Lung (tissue), 17 donors: ENCODE measurements at places on chromosomes 5 and 9. TPM values are rescaled to one million over a fixed set of nuclear protein-coding genes. Genes with fewer than 3 reads are reported as not detected.

DNA sequence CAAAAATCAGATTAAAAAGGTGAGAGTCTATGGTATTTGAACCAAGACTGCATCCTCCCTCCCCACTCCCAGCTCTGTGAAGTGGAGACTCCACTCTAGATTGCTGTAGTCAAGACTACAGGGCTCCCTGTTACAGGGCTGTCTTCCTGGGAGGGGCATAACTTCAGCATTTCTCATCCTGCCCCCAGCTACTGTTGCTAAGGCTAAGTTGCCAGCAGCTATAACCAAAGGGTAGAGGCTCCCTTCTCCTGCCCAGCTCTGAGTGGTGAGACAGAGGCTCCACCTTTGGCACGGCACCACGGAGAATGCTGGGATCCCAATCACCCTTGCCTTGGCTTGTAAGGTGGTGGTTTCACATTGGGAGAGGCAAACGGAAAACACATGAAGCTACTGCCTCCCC is 39.2 kb upstream of the GCNT4 start:
- no peak for DNase-seq

DNA sequence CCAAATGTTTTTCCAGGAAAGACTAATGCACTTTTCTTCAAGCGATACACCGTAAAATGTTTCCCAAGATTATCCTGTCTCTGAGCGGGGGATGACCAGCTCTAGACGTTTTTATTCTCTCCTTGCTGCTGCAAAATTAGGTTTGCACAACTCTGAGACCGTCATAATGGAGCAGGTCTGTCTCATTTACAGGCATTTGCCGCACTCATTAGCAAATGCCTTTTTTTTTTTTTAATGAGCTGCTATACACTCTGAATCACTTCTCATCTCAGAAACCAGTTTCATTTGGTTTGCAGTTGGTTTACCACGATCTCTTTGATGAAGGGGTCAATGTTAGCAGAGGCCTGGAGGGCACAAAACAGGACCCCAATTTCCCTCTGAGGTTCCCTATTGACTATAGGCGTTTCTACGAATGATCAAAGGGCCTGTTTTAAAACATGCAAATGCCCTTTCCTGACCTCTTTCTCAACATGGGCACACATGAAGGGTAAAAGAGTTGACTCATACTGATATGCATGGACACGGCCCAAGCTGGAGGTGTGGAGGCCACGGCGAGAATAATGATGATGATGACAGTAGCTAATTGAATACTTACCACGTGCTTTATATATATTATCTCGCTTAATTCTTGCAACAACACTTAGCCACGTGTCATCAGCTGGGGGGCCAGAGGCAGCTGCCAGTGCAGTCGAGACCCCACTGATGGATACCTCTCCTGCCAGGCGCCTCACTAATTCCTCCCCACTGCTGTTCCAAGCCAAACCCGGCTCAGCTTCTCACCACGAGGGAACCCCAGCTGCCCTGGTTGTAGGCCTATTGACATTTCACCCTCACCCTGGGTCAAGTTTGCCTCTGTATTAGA is 89.9 kb upstream of the PTCH1 start:
- no peak for DNase-seq

DNA sequence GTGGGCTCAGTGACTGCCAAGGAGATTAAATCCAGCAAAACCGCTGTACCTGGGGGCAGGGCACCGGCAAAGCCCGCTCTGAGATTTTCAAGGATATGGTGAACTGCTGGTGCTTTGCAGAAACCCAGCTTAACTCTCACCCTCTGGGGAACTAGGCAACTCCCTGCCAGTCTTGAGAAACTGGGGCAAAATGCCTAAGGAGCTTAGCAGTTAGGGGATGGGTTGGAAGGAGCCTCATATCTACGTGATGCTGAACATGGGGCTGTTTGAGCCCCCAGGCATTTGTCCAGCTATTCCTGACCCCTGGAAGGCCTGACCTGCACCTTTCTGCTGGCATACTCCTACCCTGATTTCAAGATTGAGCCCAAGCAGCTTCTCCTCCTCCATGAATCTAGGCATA is 108.6 kb upstream of the TBC1D2 start:
- DNase-seq, result no peak

GRCh38 chr9:127634698-127635097 is 22.6 kb downstream of the STXBP1 start:
- DNase-seq, result no peak

GRCh38 chr5:149870232-149870631 is 74.4 kb downstream of the PDE6A start:
- DNase-seq, result no peak

PARP8 gene
- 11.6 TPM for polyA plus RNA-seq

DNA sequence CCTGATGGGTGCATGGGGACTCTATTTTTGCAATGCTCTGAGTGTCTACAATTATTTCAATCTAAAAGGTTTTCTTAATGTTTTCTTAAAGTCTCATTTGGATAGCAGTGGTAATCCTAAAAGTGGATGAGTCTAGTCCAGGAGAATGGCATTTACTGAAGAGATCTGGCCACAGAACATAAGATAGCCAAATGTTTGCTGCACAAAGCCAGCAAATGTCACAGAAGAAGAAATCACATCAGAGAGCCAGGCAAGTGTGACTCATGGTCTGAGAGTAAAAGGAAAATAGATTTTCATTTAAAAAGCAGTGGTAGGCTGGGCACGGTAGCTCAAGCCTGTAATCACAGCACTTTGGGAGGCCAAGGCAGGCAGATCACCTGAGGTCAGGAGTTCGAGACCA is 352.7 kb upstream of the GRAMD2B start:
- no peak for DNase-seq

GRCh38 chr5:138874771-138875551 is at the start of gene LRRTM2:
Gene LRRTM2 (minus strand): TSS chr5:138875335. CDS start chr5:138874911, 424 bp downstream.
- DNase-seq, result peak; percentile 94

- DNase-seq, result peak; percentile 16
Observed at GRCh38 chr5:39605588-39606575, 181.1 kb upstream of the DAB2 start.

DNA sequence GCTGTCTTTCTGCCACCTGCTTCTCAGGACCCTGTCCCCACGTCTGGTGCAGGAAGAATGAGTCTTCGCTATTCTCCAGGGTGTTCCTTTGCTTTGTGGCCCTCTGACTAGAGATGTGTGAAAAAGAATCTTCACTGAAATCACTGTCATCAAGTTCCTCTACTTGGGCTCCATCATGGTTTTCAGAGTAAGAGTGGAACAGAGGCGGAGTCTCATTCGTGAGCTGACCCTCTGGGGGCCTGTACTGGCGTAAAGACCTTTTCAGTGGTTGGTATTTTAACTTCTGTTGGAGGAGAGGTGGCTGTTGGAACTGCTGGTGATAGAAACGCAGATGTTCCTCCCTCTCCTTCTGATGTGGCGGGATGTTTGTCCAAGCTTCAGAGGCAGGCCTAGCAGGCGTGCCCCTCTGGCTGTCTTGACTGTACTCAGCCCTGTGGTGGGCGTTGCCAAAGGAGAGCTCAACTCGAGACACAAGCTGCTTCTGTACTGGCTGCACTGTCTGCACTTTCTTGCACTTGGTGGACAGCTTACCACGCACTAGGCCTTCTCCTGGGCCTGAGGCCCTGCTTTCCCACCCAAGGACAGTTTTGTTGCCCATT is 72.0 kb downstream of the KIF24 start:
- no peak for DNase-seq

SPINK6 gene
- 0.25 TPM for polyA plus RNA-seq

CCDC183 gene
- 0.38 TPM for polyA plus RNA-seq

CBY3 gene
- polyA plus RNA-seq, result 0.22 TPM

GRCh38 chr5:83780699-83781350 is 60.2 kb upstream of the HAPLN1 start:
- DNase-seq, result no peak

DNA sequence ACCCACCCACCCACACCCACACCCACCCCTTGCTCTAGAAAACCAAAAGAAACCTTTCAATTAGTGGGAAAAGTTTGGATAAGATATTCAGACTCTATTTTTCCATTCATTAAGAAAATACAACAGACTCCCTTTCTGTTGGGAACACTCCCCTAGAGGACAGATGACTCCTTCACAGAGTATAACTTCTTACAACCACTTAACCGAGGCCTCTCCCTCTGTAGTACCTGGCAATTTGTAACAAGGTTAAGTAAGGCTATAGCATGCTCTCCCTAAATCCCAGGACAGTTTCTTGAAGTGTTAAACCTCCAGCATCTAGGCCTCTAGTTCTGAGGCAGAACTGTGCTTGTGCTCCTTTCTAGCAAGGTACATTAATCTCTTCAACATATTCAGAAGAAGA is 75.9 kb upstream of the NR5A1 start:
- DNase-seq, result no peak

GRCh38 chr5:179336126-179336870 is 9.0 kb downstream of the ADAMTS2 start:
- no peak for DNase-seq

DNA sequence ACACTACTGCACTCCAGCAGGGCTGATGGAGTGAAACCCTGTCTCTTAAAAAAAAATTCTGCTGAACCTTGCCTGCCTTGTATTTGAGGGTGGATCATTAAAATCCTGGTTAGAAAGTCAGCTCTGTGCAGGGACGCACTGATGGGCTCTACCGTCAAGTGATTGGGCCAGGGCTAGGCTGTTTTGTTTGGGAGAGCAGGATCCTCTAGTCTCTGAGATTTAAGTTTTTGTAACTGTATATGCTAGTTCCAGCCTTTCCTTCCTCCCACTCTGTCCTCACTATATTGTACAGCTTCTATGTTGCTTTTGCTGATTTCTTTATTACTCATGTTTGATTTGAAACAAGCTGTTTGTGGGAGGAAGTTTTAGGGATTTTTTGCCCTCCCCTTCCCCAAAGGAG is 11.5 kb downstream of the DDX4 start:
- no peak for DNase-seq

MYO10 gene
- polyA plus RNA-seq, result 10.6 TPM

- DNase-seq, result no peak
Observed at GRCh38 chr9:76454311-76454710, 4.7 kb upstream of the GCNT1 start.
